ENCODE measurements at places on chromosomes 1 and 21. TPM values are rescaled to one million over a fixed set of nuclear protein-coding genes. Genes with fewer than 3 reads are reported as not detected.

GGPS1 gene
- total RNA-seq, result 23.1 TPM

TMPRSS2 gene
- not detected for total RNA-seq

IGSF5 gene
- not detected for total RNA-seq

UBE2U gene
- total RNA-seq, result not detected

MPL gene
- not detected for total RNA-seq

S100A2 gene
- total RNA-seq, result 3.6 TPM

TP53BP2 gene
- total RNA-seq, result 35.0 TPM

GBP5 gene
- total RNA-seq, result not detected

PKN2 gene
- 22.2 TPM for total RNA-seq

- DNase-seq, result no peak
Measured at GRCh38 chr1:201327687-201328240, 44.5 kb downstream of the PKP1 start.

DNA sequence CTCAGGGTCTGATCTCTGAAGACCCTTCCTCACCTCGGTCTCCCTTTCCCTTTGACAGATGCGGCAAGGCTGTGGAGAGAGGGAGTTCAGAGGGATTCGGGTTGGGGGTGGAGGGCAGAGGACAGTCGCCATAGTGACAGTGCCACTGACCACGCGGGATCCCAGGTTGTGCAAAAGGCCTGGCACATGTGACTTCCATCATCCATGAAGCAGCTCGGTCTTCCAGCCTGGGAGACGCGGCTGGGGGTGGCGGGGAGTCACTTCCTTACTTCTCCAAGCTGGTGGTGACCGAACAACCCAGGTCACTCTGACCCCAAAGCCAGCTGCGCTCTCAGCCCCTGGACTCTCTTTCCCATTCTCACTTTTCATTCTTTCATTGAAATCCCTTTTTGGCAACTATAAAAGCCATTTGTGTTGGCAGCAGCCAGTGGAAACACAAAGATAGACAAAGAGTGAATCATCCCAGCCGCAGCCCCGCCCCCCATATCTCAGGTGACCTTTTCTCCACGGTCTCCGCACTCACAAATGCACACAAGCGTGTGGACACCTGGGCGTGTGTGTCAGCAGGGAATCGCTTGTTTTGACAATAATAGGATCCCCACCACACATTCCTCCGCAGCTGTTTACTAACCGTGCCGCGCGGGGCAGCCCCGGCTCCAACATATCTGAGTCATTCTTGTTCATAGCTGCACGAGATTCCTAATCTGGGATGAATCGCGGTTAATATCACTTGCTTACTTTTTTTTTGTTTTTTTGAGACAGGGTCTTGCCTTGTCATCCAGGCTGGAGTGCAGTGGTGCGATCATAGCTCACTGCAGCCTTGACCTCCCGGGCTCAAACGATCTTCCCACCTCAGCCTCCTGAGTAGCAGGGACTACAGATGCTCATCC, 68.3 kb downstream of the DHRS3 start:
- DNase-seq, result peak; percentile 98

DNA sequence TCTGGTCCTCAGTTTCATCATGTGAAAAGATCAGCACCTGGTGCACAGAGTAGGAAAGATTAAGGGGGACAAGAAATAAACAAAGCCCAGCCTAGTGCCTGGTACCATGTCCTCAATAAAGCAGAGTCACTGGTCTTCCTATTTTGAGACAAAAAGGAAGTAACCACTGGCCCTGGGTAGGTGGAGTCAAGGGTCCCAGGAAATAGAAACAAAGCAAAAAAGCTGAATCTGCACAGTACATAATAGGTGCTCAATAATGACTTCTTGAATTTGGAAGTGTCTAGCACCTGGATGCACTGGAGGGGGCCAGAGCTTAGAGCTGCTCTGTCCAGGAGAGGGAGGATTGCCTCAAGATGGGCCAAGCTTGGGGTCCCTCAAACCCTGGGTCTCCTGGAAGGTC, 1.9 kb upstream of the EPHB2 start:
- DNase-seq, result no peak

DNA sequence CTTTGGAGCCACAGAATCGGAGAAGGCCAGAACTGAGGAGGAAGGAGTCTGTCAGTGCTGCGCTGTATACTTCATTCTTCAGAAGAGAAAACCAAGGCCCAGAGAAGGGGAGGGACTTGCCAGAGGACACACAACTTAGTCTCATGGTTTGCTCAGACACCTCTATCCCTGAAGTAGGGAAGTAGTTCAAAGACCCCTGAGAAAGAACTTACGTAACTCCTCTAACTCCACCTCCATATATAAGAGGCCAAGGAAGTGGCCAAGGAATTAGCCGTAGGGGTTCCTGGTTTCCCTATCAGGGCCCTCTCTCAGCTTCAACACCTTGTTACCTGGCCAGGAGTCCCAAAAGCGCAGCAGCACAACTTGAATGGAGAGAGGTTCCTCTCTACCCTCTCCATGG, 580 bp upstream of the NECTIN4 start:
- DNase-seq, result no peak

GRCh38 chr1:221392453-221392852, 349.4 kb downstream of the DUSP10 start:
- DNase-seq, result peak; percentile 86

DNA sequence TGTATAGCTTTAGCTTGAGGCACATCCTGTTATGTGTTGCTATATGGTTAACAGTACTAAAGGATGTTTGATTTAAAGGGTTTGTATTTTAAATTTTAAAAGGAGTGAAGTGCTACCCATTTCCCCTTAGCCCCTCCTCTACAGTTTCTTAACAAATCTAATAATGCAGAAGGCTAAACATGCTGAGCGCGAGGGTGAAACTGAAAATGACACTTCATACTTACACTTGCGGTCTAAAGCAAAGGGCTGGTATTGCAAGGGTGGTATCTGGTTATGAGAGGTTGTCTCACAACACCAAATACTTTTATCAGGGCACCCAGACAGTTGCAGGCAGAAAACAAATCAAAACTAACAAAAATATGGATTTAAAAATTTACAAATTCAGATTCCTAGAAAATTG, 172.3 kb downstream of the SIPA1L2 start:
- no peak for DNase-seq

DNA sequence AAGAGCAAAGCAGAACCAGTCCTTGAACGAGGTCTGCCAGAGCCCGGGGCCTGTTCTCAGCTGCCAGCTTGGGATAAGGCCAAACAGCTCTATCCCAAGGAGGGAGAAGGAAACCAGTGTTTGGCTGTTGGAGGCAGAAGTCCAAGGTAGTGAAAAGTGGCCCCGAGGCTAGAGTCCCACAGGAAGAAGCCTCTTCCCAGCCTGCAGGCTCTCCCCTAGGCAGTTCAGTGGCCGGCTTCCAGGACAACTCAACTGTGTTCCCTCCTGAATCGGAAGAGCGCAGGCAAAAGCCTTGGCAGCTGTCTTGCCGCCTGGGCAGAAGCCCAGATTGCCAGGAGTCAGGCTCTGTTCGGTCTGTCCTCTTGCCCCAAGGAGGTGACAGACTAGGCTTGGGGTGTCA, 19.3 kb downstream of the QSOX1 start:
- DNase-seq, result peak; percentile 47

DNA sequence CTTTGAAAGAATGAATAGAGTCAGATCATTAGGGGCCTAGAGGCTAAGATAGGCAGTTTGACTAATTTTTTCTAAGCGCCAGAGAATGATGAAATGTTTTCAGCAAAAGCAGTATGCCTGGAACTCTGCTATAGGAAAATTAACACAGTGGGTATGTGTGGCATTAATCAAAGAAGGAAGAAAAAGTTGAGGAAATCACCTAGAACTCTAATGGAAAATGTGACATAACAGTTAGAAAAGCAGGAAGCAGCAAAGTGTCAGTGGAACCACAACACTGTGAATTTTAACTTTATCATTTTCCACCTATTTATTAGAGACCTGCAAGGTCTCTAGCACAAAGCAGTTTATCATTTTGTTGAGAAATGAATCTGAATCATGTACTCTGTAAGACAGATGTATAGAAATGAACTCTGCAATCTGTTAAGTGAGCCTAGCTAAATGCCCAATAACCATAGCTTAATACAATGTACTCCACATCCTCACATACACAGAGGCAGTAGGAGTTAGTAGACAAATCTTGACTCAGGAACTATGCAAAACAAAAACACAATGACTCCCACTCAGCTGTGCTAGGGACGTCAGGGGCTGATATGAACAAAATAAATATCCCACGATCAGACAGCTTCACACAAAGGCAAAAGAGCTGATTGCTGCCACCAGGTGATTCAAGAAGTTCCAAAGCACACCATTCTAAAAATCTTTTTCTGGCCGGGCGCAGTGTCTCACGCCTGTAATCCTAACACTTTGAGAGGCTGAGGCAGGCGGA, 500.7 kb upstream of the NFIA start:
- no peak for DNase-seq

- DNase-seq, result no peak
Measured at GRCh38 chr1:26535201-26535600, 5.6 kb downstream of the RPS6KA1 start.

DNA sequence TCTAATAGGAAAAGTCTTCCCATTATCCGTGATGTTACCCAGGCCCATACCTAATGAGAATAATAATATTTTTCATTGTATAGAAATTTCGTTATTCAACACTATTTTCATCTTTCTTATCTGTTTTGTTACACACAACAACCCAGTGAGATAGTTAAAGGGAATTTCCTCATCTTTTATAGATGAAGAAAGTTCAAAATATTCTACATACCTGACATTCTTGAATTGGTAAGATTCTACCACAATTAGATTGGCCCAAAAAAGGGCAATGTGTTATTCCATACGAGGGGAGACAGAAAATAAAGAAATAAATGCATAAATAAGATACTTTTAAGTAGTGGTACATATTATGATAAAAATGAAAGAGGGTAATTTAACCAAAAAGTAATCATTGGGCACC, 405.5 kb upstream of the ADAMTS5 start:
- no peak for DNase-seq

GRCh38 chr1:40273547-40274166, 15.6 kb downstream of the ZMPSTE24 start:
- no peak for DNase-seq

DNA sequence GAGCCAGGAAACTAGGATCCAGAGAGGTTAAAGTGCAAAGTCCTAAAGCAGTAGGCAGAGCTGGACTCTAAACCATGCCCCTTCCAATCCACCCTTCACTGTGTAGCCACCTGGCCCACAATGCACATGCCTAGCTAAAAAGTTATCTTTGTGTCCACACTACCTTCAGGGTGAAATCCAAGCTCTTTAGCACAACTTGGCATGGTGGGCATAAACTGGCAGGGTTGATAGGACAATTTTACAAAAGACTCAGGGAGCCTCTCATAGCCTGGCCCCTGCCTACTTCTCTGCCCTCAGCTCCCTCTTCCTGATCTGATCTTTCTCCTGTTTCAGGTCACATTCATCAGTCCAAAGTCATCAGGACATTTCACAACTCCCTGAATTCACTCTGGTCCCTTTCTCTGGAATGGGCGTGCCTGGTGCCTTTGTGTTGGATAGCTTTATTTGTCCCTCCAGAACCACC, 513.9 kb downstream of the OMA1 start:
- no peak for DNase-seq

GRCh38 chr1:47791879-47792608, 205.1 kb downstream of the TRABD2B start:
- DNase-seq, result no peak

- no peak for DNase-seq
Measured at GRCh38 chr1:246572785-246573184, 6.5 kb downstream of the CNST start.

DNA sequence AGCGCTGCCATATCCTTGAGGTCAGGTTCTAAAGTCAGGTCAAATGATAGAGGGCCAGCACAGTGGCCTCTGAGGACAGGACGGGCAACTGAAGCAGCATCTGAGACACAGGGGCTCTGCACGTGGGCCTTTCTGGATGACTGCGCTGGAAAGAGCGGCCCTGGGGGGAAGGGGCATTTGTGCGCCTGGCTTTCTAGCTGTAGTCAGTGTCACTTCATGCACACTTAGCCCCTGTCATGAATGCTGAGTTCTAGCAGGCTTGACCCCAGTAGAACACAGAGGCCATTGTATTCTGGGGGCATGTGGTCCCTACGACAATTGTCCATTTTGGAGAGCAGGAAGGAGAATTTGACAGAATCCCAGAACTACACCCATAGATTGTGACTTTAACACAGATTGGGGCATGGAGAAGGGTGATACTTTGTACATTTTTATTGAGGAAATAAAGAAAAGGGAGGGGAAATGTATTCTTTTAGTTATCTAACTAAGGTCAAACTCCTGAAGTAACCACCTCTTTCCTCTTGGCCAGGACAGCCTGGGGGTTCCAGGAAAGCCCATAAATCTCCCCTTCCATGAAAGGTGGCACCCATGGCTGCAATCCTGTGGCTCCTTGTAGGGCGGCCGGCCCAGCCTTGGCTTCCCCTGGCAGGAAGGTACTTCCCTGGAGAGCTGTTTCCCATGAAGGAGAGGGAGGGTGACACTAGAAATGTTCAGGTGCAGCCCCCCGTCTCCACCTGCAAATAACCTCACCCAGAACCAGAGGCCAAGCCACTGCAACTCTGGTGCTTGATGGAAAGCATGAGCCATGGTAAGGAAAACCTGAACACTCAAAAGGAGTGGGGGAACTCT, 34.4 kb downstream of the NTPCR start:
- DNase-seq, result no peak

DNA sequence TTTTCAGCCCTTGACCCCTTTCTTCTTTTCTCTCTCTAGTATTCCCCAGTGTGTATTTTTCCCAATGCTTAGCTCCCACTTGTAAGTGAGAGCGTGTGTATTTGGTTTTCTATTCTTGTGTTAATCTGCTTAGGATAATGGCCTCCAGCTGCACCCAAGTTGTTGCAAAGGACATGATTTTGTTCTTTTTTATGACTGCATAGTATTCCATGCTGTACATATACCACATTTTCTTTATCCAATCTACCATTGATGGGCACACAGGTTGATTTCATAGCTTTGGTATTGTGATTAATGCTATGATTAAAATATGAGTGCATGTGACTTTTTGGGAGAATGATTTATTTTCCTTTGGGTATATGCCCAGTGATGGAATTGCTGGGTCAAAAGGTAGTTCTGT, 104.8 kb downstream of the PDE4B start:
- DNase-seq, result no peak

DNA sequence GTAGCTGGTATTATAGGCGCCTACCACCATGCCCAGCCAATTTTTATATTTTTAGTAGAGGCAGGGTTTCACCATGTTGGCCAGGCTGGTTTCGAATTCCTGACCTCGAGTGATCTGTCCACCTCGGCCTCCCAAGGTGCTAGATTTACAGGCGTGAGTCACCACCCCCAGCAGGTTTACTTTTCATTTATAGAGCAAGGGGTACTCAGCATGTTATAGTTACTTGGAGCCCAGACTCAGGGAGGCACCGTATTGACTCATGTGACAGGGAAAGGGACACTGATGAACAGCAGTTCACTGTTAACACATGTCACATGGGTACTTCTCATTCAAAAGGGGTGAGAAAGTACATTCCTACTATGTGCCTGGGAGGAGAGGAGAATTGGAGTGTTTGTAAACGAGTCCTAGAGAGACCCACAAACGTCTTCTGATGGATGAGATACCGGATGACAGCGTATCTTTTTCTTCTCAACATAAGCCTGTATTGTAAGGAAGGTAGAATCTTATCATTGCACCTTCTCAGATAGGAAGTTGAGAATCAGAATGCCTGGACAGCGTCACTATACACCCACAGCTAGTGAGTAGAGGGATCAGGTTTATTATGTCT, 510.0 kb downstream of the USP25 start:
- DNase-seq, result no peak

- peak; percentile 7 for DNase-seq
Measured at GRCh38 chr21:44298301-44298700, 1.6 kb upstream of the PFKL start.
